ENCODE measurements at places on chromosomes 11 and 22. TPM values are rescaled to one million over a fixed set of nuclear protein-coding genes. Genes with fewer than 3 reads are reported as not detected.

Gene SLC22A9
- not detected for polyA plus RNA-seq

Gene APOL6
- 5.7 TPM for polyA plus RNA-seq

Gene CCDC81
- polyA plus RNA-seq, result 0.17 TPM

- H3K27me3 ChIP-seq, result no peaks in the 10 kb centered on the region
- DNase-seq, result no peak
- no peaks in the 10 kb centered on the region for H3K4me1 ChIP-seq
- H3K4me3 ChIP-seq, result no peak overlapping the region
- H3K27ac ChIP-seq, result no peak overlapping the region
Measured at GRCh38 chr11:108906826-108907225, 242.0 kb downstream of the DDX10 start.

- no peak overlapping the region for H3K4me3 ChIP-seq
- no peak for DNase-seq
- no peak overlapping the region for H3K27ac ChIP-seq
- no peaks in the 10 kb centered on the region for H3K27me3 ChIP-seq
- H3K36me3 ChIP-seq, result no peaks in the 10 kb centered on the region
- 0 out of 2 replicates have a peak, but pooled peaks cover 4% of the 10 kb centered on the region for H3K4me1 ChIP-seq
Measured at GRCh38 chr11:90216611-90217010, 6.2 kb downstream of the CHORDC1 start.

DNA sequence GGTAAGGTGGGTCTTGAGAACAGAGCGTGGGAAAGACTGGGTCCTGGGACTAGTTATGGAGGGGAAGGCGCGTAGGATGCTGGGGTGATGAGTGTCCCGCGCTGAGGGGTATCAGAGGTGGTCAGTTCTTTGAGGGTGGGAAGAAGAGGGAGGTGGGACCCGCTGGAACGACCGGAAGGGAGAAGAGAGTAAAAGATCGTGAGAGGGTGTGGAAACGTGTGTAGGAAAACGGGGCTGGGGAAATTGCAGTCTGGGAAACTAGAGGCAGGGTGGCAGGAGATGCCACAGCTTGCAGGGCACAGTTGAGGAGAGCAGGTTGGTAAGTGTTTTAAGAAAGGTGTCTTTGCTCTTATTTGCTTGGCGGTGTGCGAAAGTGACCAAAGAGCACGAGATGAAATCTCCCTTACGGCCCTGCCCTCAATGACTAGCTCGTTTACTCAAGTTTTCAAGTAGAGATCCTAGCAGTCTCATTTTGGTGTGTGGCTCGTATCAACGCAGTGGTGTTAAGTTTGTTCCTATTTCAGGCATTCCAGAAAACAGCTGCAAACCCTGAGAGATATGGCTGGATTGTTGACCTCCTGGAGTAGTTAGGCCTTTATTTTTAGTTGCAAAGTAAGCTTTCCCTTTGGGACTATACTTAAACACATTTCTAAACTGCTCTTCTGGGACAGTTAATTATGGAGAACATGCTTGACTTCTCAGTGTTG, 615 bp downstream of the STT3A start:
- peak overlapping the region; percentile 82 for H3K27ac ChIP-seq
- peak overlapping the region; percentile 85 for H3K4me3 ChIP-seq
- H3K4me1 ChIP-seq, result no peaks in the 10 kb centered on the region
- H3K36me3 ChIP-seq, result peaks cover 3% of the 10 kb centered on the region
- DNase-seq, result no peak

Data from GM12878 (cell line).